IPS DF 19.7 (cell line): ENCODE measurements at places on chromosomes 7 and 10.

DNA sequence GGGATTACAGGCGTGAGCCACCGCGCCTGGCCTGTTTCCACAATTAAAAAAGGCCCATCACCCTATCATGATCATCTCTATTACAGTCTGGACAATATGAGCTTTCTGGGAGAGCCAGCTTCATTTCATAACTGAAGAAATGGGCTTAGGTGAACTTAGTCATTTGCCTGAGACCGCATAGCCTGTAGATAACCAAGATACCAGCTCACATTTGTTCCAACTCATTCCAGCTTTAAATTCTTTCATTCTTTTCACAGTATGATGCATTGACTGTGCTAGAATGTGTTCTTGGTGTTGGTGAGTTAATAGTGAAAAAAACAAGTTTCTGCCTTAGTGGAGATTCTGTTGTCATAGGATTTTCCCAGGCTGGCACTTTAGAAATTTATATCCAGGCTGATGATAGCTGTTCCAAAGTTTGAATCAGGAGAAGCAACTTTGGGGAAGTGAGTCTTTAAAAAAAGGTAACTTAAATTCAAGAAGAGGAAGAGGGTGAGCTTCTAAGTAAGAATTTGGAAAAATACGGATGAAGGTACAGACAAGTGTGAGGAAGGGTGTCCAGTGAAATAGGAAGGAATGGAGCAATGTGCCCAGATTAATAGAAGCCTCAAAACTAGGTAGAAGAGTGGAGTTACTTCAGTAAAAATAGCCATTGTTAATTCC, 2.1 kb upstream of the H2AZ2 start:
- DNase-seq: no peak

DNA sequence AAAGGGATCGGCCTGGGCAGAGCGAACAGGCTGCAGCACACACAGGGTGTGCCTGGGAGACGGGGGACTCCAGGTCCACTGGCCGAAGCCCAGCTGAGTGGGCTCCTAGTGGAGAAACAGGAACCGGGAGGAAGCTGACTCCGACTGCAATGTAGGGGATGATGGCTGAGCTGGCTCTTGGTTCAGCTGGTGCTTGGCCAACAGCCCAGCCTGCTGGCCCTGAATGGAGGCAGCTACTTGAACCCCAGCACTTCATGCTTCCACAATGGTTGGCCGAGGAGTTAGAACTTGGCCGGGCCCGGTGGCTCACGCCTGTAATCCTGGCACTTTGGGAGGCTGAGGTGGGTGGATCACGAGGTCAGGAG, 27.0 kb upstream of the FRAT2 start:
- no peak for DNase-seq

DNA sequence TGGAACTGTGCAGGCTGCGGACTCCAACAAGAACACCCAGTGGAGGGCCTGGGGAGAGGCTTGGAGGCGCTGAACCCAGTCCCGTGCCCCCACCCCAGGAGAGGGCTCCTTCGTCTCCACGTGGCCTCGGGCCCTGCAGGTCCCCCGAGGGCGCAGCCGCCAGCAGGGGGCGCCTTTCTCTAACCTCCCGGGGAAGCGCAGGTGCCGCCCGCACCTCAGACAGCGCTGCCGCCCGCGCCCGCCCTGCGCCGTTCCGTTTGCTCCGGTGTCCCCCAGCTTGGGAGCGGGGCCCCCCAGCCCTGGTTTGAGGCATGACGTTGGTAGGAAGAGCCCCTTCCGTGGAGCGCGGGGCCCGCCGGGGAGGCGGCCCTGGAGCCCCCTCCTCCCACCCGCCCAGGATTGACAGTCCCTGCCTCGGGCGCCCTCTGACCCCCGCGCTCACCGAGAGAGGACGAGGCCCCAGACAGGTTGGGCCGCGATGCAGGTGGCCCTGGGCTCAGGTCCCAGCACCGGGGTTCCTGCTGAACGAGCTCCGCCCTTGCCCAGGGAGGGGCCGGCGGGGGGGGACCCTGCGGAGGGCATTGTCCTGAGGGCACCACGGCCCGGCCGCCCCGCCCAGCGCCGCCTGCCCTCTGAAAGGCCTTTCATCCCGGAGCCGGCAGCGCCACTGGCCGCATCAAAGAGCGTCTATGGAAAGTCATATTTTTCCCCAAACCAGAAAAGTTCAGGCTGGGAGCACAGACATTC, 42.8 kb downstream of the FOXL3 start:
- no peak for DNase-seq

DNA sequence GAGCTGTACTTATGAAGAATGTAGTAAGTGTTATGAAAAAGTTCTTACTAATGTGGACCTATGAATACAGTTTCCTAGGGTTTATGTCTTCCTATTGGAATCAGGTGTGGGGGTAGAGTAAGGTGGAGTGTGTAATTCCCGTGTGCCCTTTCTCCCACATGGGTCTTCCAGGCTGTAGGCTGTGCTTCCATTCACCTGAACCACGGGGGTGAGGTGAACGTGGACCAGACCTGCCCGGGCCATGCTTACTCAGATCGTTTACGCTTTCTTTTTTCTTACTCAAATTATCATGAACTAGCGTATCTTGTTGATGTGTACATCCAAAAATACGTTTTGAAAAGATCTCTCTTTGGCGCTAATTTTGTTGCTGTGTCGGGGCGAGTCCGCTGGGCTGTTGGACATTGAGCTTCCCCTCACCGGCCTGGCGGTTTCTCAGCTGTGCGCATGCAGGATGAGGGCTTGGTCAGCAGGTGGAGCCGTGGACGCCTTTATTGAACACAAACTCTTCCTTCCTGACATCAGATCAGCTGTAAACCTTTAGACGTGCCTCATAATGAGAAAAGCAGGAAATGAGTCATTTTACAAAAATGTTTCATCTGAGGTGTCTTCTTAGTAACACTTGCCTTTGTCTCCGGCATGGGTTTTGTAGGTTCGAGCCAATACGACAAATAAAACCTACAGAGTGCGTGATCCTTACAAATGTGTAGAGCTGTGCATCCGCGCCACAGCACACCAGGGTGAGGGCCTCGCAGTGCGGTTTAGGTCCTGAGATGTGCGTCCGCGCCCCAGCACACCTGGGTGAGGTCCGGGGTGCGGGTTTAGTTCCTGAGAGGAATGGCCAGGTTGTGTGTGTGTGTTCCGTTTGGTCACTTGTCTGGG, 53.8 kb downstream of the WDR37 start:
- peak; percentile 68 for DNase-seq

DNA sequence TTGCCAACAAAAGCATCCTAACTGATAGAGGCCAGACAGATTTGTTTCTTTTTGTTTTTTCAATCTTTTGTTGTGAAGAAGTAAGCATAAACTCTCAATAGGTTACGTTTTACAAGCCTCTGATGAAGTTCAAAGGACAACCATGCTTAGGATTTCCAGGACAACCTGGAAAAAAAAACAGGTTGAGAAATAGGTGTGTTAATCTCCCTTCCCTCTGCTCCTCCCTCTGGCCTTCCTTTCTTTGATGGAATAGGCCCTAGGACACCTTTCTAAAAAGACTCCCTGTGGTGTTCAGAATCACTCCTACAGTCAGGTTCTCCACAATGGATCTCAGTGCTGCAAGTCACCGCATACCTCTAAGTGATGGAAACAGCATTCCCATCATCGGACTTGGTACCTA, at the start of gene AKR1D1:
AKR1D1 (plus strand) TSS at position 264 of the 400 bp plus-strand sequence; CDS start at position 324, 60 bp downstream.
- DNase-seq: no peak

- no peak for DNase-seq
Observed at GRCh38 chr7:44066494-44067063, 1.2 kb upstream of the PGAM2 start.

- DNase-seq: no peak
Observed at GRCh38 chr7:135285547-135286233, 52.1 kb downstream of the STRA8 start.

DNA sequence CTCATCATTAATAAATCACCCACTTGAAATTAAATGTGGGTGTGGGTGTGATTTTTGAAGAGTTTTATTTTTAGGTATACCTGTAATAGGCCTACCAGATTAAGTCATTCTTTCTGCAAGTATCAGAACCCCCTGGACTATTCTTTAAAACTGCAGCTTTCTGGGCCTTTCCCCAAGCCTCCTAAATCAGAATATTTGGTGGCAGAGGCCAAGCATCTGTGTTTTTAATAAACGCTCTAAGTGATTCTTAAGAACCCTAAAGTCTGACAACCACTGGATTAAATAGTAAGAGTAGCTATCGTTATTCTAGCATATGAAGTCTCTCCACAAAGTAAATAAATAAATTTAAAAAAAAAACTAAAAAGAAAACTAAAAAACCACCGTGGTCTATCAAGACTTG, 703.0 kb upstream of the NRP1 start:
- no peak for DNase-seq

DNA sequence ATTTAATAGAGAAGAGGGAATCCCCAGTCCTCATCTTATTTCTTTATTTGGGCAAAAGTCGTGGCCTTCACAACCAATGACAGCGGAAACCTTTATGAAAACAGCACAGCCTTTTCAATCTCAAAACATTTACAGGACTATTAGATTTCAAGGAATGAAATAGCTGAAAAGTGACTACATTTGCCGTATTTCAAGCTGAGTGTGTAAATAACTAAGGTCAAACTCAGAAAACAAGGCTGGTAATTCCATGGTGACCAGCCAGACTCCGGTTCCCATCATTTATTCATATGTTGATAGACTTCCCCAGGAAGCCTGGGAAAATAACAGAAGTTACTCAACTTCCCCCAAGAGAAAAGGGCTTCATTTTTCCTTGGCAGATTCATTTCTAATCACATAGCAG, 457.3 kb upstream of the NFE2L3 start:
- DNase-seq: no peak

DNA sequence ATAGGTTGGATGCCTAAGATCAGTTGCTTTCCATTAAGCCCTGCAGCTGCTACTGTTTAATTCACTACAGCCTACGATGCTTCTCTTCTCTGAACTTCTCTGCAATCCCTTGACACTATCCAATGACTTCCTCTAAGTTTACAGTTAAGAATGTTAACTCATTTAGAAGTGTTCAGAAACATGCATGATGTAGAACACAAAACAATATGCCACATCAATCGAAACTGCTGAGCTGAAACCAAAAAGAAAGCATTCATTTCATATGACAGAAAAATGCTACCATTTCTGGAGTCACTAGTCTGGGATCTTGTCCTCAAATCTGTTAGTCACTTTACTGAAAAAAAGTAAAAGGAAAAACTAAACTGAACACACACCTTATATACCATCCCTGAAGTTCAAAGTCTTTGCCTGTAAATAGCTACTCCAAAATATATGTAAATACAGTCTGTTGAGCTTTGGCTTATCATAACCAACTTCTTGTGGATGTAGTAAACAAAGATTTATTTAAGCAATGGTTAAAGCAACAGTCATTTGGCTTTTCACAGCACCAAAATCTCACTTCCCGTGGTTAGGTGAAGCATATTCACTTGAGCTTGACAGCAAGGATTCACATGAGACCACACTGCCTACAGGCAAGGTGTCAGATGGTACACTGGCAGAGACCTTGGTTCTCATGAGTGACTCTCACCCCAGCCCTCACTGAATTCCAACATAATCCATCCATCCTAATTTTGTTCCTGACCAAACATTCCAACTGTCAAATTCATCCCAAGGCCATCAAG, 187.0 kb downstream of the PPP1R17 start:
- DNase-seq: no peak

GRCh38 chr7:33821970-33822369, 83.4 kb upstream of the BMPER start:
- DNase-seq: no peak
